ENCODE measurements at places on chromosomes 16 and 17. TPM values are rescaled to one million over a fixed set of nuclear protein-coding genes. Genes with fewer than 3 reads are reported as not detected.

Gene SCNN1B
- total RNA-seq = 0.30 TPM

Gene OR3A3
- total RNA-seq = not detected

Gene SDR42E2
- total RNA-seq = not detected

Gene PHOSPHO1
- total RNA-seq = 1.1 TPM

Gene ABCC12
- total RNA-seq = not detected

Gene SYCE1L
- 7.8 TPM for total RNA-seq

Gene NLRC3
- total RNA-seq = not detected

Gene GDPD1
- total RNA-seq = 0.90 TPM

Gene LPO
- not detected for total RNA-seq

Gene C17orf113
- 0.52 TPM for total RNA-seq

Gene SLC6A2
- not detected for total RNA-seq

Gene ITGA2B
- 1.4 TPM for total RNA-seq

Gene MRM1
- 19.9 TPM for total RNA-seq

Gene KCNAB3
- total RNA-seq = 2.4 TPM

Gene DRG2
- 50.5 TPM for total RNA-seq

Gene DOC2B
- total RNA-seq = 0.54 TPM

Gene PDILT
- not detected for total RNA-seq

All from A549 treated with DMSO at 1 μM for 4 hours (cell line).